A172 (cell line): ENCODE measurements at places on chromosomes 2 and 18. TPM values are rescaled to one million over a fixed set of nuclear protein-coding genes. Genes with fewer than 3 reads are reported as not detected.

Gene ERICH2
- total RNA-seq = 0.33 and 0.53 TPM in 2 replicates

Gene CNGA3
- total RNA-seq = not detected in 2 replicates

Gene KCTD1
- 12.3 and 17.8 TPM in 2 replicates for total RNA-seq

Gene NOSTRIN
- total RNA-seq = 1.6 TPM in 1 of 2 replicates, not detected in the other

Gene FBLN7
- 1.5 and 2.9 TPM in 2 replicates for total RNA-seq

Gene SLC9A2
- 0.77 and 1.2 TPM in 2 replicates for total RNA-seq

Gene PLGLB1
- 0.43 and 2.5 TPM in 2 replicates for total RNA-seq

Gene IWS1
- total RNA-seq = 56.2 and 72.9 TPM in 2 replicates

Gene KIF1A
- 4.1 and 6.4 TPM in 2 replicates for total RNA-seq

Gene CRYGC
- not detected in 2 replicates for total RNA-seq

Gene RBMS1
- 68.6 and 83.7 TPM in 2 replicates for total RNA-seq
